ENCODE measurements at places on chromosomes 3 and 15. TPM values are rescaled to one million over a fixed set of nuclear protein-coding genes. Genes with fewer than 3 reads are reported as not detected.

DNA sequence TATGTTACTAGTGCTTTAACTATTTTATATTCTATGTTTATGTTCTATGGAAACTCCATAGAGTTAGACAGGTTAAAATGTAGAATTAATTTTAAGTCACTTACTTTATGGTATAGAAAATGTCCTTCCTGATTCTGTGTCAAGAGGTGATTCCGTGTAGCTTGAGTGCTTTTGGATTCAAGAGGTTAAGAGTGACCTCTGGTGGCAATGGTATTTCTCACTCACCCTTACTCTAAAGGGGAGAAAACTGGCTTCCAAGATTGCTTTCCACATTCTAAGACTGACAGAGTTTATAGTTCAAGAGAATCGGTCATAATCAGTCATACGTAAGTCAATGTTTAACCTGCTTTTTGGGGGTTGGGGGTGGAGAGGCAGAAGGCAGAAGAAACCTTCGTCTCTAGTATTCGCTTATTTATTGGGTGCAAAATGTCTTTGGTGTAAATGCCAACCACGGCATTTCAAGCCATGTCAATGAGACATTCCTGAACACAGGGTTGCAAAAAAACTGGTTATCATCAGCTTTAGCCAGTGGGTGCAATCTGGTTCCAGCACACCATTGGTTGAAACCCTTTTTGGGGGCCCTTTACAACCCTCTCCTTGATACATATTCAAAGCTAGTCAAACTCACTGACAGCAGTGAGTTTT is 92.0 kb upstream of the VGLL3 start:
- peak; percentile 56 for DNase-seq

DNA sequence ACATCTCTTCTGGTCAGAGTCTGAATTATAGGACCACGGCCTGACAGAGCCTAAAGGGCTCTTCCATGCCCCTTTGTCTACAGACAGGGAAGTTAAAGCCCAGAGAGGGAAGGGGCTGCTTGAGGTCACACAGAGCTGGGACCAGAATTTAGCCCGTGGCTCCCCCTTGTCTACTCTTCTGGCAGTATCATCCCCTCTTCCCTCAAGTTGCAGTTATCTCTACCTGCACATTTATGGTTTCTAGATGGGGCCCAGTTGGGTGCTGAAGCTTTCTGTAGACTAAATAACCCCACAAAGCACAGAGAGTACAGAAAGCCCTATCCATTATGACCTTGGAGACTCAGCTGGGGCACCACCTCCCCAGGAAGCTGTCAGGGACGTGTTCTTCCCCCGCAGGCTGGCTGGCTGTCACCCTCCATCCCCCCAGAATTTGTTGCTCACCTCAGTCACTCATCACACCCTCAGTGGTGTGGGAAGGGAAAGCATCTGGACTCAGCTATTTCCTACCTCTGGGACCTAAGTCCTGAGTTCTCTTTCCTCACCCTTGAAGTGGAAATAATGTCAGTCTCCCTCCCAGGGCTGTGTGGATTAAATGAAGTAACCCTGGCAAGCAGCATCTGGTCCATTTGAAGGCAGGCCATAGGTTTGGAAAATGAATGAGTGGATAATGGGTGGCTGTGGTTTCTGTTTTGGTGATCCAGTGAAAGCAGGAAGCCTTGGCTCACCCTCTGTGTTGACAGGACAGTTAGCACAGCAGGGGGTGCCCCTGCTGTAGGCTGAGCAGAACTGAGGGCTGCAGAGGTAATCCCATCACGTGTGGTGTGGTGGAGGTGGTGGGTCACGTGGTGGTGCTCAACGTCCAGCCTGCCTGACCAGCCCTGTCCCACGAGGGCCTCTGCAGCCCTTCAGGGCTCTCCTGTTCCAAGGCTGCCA is 16.3 kb downstream of the ACOX2 start:
- no peak for DNase-seq

DNA sequence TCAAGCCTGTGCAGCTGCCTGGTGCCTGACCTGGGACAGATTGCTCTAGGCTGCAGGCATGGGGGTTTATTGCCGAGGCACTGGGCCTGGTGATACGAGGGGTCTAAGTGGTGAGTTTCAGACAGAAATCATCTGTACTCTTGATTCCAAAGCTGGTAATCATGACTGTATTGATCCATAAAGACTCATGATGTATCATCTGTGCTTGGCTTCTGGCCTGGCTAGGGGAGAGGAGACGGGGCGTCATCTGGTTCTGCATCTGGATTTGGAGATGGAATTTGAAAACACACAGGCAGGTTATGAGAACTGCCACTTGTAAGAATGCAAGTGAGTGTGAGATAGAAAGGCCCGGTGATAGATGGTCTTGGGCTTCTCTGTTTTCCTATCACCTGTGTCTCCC is 337.4 kb upstream of the C2CD4B start:
- DNase-seq: no peak

GRCh38 chr15:65532738-65533051 is 2.4 kb downstream of the HACD3 start:
- DNase-seq: peak; percentile 50

DNA sequence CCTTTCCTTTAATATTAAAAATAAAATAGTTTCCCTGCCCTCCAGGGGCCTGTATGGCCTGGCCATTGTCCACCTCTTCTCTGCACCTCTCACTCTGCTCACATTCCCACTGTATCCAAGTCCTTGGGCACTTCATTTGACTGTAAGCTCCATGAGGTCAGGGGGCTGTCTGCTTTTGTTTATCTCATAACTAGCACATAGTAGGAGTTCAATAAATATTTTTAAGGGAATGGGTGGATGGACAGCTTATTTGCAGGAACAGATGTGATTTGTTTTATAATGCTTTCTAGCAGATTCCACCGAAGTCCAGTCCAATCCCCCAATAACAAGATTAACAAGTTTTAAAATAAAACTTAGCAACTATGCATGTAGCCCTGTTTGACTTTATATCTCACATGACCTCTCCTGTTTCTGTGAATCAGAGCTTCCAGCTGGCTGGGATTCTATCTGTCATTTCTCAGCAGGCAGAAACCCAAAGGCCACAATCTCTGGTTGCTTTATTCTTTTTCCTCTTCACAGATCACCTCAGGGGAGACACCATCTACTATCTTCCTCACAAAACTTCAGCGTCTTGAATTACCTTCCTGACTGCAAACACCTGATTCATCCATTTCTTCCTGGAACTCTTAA is 123.0 kb upstream of the NR2F2 start:
- no peak for DNase-seq

The TMEM42 gene
- total RNA-seq: 11.8 TPM

GRCh38 chr3:131162516-131162915 is 135.8 kb downstream of the NEK11 start:
- DNase-seq: no peak

DNA sequence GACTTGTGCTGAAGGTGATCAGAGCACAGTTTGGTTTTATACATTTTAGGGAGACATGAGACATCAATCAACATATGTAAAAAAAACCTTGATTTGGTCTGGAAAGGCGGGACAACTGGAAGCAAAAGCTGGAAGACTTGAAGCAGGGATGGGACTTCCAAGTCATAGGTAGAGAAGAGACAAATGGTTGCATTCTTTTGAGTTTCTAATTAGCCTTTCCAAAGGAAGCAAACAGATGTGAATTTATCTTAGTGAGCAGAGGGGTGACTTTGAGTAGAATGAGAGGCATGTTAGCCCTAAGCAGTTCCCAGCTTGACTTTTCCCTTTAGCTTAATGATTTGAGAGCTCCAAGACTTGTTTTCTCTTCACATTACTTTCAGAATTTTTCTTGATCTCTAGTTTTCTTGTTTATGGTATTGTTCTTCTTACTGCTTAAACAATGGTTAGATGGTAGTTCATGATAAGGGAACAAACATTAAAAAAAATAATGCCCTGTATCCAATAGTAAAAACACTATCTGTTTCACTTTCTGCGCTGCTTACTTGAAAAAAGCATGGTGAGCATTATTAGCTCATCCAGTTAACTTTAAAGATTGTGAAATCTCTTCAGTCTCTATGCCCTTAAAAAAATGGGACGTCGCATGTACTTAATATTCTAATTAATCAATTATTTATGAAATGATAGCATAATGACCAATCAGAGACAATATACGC is 48.5 kb upstream of the BCHE start:
- no peak for DNase-seq

The SCG3 gene
- total RNA-seq: not detected

The CHAC1 gene
- 127 TPM for total RNA-seq

DNA sequence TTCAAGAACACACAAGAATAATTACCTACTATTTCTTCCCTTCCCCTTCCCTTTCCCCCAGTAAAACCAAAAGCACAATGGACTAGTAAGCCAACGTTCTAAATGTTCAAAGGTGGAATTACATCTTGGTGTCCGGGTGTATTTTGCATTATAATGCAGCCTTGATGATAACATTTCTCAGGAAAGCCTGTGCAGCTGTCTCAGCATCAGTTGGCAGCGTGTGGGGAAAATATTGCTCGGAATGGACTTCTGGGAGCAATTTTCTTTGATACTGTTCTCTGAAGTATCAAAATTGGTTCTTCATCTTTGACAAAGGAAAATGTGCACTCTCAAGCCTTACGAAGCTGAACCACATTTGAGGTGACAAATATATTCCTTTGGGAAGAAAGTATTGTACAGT is 198.9 kb downstream of the AGBL1 start:
- no peak for DNase-seq

GRCh38 chr15:66946578-66947164 is 118.7 kb upstream of the SMAD3 start:
- DNase-seq: peak; percentile 55

GRCh38 chr15:34927726-34928125 is 41.8 kb downstream of the AQR start:
- no peak for DNase-seq

- no peak for DNase-seq
Observed at GRCh38 chr3:53495520-53496391, 1.3 kb downstream of the CACNA1D start.

DNA sequence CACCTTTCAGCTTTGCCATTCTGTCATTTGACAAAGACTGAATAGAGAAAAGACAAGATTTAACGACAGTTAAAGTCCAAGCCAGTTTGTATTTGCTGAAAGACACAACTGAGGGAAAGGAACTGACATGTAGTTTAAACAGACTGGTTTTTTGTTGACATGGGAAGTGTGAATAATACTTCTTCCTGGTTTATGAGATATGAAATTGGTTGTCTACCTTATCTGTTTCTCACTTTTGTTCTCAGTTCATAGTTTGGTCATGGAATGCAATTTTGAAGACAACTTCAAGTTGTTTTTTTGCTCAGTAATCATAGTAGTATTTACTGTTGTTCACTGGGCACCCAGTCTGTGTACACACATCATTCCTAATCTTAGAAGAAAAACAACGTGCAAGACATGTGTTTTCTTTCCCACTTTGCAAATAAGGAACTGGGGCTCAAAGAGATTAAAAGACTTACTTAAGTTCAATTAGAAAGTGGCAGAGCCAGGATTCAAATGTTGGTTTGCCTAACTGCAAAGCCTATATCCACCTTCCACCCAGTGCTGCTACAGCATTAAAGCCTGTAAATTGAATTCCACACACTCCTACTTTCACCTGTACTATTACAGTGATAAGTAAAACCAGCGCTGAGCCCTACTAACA is 103.5 kb downstream of the LPP start:
- no peak for DNase-seq

DNA sequence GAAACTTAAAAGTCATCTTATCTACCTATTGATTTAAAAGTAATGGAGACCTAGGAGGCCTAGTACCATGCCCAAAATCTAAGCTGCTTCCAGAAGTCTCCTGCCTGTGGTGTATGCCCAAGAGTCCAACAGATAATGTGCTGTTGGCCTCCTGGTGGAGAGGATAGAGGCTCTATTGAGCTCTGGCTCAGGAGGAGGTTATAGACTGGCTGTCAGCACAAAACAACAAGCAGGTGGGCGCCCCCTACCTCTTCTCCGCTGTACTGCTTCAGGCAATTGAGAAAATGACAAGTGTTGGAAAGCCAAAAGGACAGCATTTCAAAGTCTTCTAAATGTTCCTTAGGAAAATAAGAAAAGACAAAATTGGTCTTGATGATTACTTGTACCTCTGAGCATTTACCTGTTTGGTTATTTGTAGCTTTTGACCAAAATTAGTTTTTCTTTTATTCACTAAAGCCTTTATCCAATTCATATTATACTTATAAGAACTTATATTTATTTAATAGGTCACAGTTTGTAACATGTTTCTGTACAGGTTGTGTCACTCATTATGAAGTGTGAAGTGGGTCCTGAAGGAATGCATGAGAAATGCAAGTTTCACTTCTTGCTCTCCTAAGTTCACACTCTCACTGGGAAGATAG is 17.2 kb upstream of the GNB5 start:
- peak; percentile 62 for DNase-seq

GRCh38 chr3:99357131-99357530 is 281.3 kb upstream of the COL8A1 start:
- DNase-seq: no peak

All from mammary epithelial cell (primary cell).